ENCODE measurements at places on chromosomes 7 and 10. TPM values are rescaled to one million over a fixed set of nuclear protein-coding genes. Genes with fewer than 3 reads are reported as not detected.

The OR2A42 gene
- 0.10 TPM for total RNA-seq

The ADAM12 gene
- total RNA-seq, result 22.8 TPM

The FZD8 gene
- total RNA-seq, result 7.6 TPM

The MALRD1 gene
- 12.8 TPM for total RNA-seq

The AEBP1 gene
- total RNA-seq, result 56.3 TPM

The GPNMB gene
- 208 TPM for total RNA-seq

The SUN3 gene
- total RNA-seq, result not detected

The WNT8B gene
- not detected for total RNA-seq

The NPSR1 gene
- not detected for total RNA-seq

The COBL gene
- 11.9 TPM for total RNA-seq

The NPC1L1 gene
- total RNA-seq, result 0.30 TPM

The PRTFDC1 gene
- total RNA-seq, result 11.7 TPM

The KLF14 gene
- 0.89 TPM for total RNA-seq

DNA sequence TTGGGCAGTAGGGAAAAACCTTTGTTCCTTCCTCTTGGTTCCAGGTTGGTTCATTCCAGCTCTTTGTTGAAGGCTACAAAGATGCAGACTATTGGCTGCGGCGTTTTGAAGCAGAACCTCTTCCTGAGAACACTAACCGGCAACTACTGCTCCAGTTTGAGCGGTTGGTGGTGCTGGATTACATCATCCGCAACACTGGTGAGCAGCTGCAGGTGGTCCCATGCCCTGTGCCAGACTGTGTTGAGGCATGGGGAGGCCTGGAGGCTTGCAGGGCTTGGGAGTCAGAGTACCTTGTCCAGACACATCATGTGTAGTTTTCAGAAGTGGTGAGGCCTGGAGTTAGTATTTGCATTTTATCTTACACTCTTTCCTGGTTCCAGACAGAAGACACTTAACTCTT is 16.3 kb downstream of the PI4K2A start:
- no peak for DNase-seq

GRCh38 chr7:35463176-35463700 is 209.3 kb upstream of the TBX20 start:
- DNase-seq, result no peak

DNA sequence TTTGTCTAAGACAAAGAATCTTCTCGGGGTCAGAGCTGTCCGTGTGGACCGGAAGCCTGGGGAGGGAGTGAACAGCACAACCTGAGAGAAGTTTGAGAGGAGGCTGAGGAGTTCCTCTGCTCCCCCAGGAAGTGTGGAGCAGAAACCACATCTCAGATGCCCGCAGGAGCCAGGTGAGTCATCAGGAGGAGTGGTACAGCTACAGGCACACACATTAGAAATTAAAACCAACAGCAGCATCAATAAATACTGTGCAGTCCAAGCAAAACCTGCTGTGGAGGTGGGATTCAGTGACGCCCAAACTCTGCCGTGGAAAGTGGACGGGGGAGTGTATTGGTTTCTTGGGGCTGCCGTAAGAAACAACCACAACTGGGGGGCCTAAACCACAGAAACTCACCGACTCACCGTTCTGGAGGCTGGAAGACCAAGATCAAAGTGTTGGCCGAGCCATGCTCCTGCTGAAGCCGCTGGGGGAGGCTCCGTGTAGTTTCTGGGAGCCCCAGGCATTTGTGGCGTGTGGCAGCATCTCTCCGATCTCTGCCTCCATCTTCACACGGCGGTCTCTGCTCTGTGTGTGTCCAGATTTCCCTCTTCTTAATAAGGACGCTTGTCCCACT is 31.2 kb upstream of the GARS1 start:
- DNase-seq, result no peak

GRCh38 chr7:55535617-55536016 is 36.7 kb downstream of the VOPP1 start:
- DNase-seq, result no peak

- no peak for DNase-seq
Observed at GRCh38 chr7:40923626-40924025, 779.3 kb downstream of the INHBA start.

- no peak for DNase-seq
Observed at GRCh38 chr10:122663516-122664130, 36.0 kb downstream of the C10orf120 start.

GRCh38 chr7:149884016-149884415 is 10.2 kb downstream of the ATP6V0E2 start:
- DNase-seq, result no peak

- DNase-seq, result peak; percentile 31
Observed at GRCh38 chr7:2104107-2104710, 128.5 kb downstream of the MAD1L1 start.

GRCh38 chr10:70272925-70273316 is 10.9 kb downstream of the NPFFR1 start:
- DNase-seq, result no peak

DNA sequence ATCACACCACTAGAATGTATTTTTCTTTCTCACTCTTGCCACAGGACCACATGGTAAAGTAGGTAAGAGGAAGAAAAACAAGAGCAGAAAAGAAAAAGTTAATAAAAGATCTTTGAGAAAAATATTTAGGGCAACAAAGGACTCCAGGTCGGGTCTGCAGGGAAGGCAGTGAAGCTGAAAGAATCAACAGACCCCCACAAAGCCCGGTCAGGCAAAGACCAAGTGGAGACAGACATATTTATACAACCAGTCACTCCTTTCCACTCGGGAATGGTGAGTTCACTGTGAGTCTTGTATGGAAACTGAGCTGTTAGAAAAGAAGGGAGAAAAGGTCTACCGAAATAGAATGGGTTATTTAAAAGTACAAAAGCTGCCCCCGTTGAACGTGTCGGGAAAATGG is 28.0 kb downstream of the RSU1 start:
- no peak for DNase-seq

DNA sequence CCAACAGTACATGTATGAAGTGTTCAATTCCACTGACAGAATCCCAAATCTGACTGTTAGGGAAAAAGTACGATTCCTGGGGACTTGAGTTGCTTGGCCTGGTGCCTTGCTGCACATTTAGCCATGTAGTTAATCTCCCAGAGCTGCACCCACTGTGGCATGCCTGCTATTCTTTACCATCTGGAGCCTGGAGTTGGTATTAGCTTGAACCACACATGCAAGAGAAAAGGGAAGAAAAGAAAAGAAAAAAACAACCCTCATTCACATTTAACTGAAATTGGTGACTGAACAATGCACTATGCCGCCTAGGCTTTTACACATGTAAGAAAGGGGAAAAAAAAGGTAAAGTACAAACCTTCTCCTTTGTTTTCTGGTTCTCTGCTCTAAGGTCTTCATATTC is 26.1 kb downstream of the SHTN1 start:
- no peak for DNase-seq

- no peak for DNase-seq
Observed at GRCh38 chr7:38291117-38291647, 17.7 kb upstream of the TARP start.

- DNase-seq, result no peak
Observed at GRCh38 chr7:30249316-30249715, 35.1 kb upstream of the ZNRF2 start.

DNA sequence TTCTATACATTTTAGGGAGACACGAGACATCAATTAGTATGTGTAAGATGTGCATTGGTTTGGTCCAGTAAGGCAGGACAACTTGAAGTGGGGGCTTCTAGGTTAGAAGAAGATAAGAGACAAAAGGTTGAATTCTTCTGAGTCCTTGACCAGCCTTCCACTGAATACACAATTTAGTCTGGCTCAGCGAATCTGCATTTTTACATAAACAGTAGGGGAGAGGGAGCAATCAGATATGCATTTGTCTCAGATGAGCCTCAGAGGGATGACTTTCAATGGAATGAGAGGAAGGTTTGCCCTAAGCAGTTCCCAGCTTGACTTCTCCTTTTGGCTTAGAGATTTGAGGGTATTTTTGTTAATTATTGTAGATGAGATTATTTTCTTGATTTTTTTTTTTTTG is 20.0 kb upstream of the C10orf90 start:
- no peak for DNase-seq

- no peak for DNase-seq
Observed at GRCh38 chr10:70142555-70142954, 3.9 kb downstream of the TYSND1 start.

- DNase-seq, result no peak
Observed at GRCh38 chr7:11317766-11318165, 344.1 kb downstream of the PHF14 start.

DNA sequence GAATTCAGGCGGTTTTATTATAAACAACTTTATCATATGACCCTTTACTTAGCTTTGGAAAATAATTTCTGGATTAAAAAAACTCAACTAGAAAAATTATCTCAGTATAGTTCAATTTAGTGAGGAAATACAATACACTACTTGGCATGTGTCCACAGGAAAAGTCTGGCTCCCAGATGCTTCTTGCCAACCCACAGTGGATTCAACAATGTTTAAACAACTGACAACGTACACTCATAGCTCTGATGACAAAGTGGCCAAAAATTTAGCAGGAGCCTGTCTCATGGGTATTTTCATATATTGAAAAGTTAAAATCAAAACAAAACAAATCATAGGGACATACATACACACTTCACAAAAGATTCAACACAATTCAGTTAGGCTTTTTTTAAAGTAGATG is 158.8 kb downstream of the SKAP2 start:
- peak; percentile 90 for DNase-seq

DNA sequence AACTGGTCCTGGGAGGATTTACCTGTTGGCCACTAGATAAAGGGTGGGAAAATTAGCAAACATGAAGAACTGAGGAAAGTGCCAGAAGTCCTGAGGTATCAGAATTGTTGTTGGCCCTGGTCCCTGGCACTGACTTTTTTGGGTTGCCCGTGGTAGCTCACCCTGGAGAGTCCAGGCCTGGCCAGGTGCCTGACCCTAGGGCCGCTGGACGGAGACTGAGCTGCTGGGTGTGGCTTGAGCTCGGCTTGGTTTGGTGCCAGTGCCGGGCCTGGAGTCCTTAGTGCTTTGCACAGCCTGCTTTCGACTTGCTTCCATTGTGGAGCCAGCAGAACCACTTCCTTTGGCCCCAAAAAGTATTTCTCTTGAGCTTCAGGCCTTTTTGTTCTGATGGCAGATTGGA is 12.9 kb downstream of the MDH2 start:
- DNase-seq, result no peak

DNA sequence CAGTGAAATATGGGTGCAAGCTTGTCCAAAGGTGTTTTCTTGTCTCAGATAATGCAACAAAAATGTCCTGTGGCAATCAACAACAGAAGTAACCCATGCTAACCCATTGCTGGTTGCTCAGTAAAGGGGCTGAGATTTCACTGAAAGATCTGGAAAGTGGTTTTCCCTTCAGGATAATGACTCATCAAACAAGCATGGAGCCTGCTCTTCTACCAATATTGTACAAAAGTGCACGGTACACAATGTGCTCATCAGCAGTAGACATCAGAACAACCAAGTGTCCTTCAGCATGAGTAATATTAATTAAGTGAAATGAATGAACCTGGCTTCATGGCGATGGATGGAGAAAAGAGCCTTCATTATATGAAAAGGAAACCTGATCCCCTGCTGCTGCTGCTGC is 287.1 kb upstream of the NEBL start:
- no peak for DNase-seq

GRCh38 chr7:137696988-137697387 is 149.8 kb downstream of the DGKI start:
- no peak for DNase-seq

DNA sequence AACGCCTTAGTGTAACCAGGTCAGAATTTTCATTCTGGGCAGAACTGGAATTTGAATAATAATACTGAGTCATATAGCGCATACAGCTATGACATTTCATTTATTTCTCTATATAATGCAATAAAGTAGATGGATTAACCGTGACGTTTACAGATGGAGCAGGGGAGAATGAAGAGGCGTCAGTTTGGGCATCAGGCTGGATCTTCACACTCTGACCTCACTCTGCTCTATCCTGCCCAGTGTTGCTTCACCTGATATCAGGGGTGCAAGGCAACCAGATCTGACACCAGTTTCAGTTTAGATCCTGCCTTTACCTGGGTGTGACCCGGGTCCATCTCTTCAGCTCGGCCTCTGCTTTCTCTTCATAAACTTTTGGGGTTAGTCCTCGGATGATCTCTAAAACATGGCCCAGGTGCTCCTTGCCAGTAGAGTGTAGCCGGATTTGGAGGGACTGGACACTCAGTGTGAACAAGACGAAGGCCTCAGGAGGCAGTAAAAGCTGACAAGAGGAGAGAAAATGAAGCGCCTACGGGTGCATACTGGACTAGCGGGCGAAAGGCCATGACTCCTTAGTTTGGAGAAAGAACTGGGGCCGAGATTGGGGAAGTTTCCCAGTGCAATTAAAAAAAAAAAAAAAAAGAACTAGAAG is 1.4 kb upstream of the ZYX start:
- no peak for DNase-seq

- DNase-seq, result no peak
Observed at GRCh38 chr10:55146032-55146431, 345.0 kb upstream of the PCDH15 start.

- no peak for DNase-seq
Observed at GRCh38 chr7:80823057-80823456, 95.8 kb downstream of the SEMA3C start.

- no peak for DNase-seq
Observed at GRCh38 chr10:125707541-125708468, 11.7 kb upstream of the EDRF1 start.

DNA sequence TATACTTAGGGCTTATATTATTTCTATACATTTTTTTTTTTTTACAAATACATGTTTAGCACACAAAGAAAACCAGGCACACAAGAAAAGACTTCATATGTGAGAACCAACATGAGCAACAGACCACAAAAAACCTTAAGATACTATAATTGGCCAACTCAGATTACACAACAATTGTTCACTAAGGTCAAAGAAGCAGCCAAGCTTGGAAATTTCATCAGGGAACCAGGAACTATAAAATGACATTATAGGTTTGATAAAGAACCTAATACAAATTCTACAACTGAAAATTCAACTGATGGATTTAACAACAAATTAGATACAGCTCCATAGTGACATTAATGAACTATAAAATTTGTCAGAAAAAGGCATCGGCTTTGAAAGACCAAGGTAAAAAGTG is 4.4 kb upstream of the LUC7L2 start:
- no peak for DNase-seq

- peak; percentile 82 for DNase-seq
Observed at GRCh38 chr7:143882604-143883078, 19.3 kb downstream of the TCAF1 start.

DNA sequence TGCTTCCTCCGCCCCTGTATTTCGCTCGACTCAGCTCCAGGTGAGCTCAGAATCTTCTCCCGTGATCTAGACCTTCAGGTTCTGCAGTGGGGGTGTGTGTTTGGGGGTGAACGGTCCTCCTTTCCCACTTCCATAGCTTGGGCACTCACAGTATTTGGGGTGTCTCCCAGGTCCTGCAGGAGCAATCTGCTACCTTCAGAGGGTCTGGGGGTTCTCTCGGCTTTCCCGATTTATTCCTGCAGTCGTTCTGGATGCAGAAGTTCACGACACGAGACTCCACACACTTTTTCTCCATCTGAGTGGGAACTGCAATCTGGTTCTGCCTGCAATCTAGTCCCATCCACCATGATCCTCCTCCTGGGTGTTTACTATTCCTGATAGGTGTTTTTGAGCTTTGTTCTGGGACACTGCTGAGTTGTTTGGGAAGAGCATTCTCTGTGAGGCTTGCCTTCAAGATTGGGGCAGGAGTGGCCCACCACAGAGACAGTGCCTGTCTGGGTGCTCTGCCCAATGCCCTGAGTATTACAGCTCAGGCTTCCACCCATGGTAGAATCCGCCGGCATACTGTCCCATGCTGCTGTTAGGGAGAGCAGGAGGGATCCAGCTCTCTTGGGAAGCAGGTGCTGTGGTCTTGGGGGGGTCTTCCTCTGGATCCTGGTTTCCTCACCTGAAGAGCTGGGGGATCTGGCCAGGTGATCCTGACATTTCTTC is 29.8 kb downstream of the JAKMIP3 start:
- no peak for DNase-seq
